Upper lobe of right lung (tissue), 1 donor: ENCODE measurements at places on chromosomes 1 and 21. TPM values are rescaled to one million over a fixed set of nuclear protein-coding genes. Genes with fewer than 3 reads are reported as not detected.

The RNF187 gene
- 88.8 TPM for total RNA-seq

The CFAP74 gene
- total RNA-seq: 0.35 TPM

The UBE2U gene
- total RNA-seq: not detected

The SPATA17 gene
- 0.26 TPM for total RNA-seq

The ANGPTL7 gene
- total RNA-seq: 1.1 TPM

The PDC gene
- not detected for total RNA-seq

The TIAM1 gene
- total RNA-seq: 27.3 TPM

The AJAP1 gene
- total RNA-seq: 0.52 TPM

DNA sequence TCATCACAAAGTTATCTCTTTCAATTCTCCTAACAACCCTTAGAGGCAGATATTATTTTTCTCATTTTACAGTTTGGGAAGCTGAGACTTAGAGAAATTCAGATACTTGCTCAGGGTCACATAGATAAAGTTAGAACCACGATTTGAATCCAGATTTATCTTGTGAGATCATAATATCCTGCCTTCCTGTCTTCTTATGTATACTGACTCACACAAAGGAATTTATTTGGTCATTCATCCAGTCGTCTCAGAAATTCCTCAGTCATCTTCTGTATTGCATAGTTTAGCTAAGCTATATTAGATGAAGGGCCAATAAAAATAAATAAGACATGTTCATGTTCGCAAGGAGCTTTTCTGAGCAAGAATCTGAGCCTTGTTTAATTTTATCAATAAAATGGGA, 35.8 kb upstream of the RUNX1 start:
- no peak for DNase-seq

GRCh38 chr1:87093286-87093685, 178.9 kb downstream of the HS2ST1 start:
- no peak for DNase-seq

GRCh38 chr1:169249611-169250010, 118.0 kb downstream of the NME7 start:
- DNase-seq: no peak

DNA sequence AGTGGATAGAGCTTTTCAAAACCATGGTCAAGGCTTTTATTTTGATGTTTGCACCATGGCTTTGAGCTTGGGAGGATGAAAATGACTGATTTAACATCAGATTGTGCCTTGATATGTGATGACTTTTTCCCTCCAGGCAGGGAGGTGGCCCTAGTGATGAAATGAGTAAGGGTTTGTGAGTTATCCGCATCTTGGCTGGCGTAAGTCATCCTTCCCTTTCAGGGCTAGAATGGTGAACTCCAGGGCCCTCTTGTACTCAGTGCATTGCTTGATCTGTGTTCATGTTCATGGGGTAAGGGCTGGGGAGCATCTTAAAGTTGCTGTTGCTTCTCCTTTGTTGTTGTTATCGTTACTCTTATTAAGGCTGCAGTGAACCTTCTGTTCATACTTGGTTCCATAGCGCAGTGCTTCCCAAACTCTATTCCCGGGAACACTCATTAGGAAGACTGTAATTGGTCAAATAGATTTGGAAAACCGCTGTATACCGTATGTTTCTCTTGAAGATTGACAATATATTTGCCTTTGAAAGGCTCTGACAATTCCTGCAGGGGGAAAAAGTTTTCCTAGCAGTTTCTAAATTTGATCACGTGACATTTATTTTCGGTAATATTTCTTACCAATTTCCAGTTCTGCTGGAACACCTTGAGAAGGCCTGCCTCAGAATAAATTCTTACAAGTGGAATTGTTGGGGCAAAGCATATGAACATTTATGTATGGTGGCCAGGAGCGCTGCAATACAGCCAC, 23.1 kb downstream of the GPR137B start:
- no peak for DNase-seq

DNA sequence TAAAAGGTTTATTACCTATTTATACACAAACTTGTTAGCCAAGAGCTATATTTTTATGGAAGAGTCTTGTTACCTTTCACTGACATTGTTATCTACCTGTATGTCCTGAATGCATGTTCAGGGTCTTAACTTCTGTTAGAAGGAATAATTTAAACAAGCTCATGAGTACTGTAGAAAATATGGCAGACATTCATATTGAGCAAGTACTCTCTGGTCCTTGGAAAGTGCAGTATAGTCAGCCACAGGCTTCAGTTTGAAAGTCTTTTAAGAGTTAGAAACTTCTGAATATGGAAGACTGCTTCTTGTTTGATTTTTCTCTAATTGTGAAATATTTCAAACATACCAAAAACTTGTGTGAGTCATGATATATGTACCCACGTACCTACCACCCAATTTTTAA, 16.6 kb downstream of the DIP2A start:
- no peak for DNase-seq

GRCh38 chr1:32464716-32465577, at the start of gene ZBTB8B:
ZBTB8B (plus strand) TSS chr1:32465072; CDS start chr1:32470625, 5,553 bp downstream.
- DNase-seq: peak; percentile 77

- no peak for DNase-seq
These were observed 105.2 kb upstream of the HMGB4 start for GRCh38 chr1:33758698-33759097.

GRCh38 chr1:206788487-206789050, 16.3 kb upstream of the IL10 start:
- no peak for DNase-seq

- no peak for DNase-seq
These were observed 50.1 kb downstream of the MRPL39 start for GRCh38 chr21:25557180-25557579.
